ENCODE measurements at places on chromosomes 7 and 10. TPM values are rescaled to one million over a fixed set of nuclear protein-coding genes. Genes with fewer than 3 reads are reported as not detected.
A peak's percentile ranks its signal among the peaks of the same experiment; 100 is the strongest.

GRCh38 chr7:123154231-123154860 is 45.4 kb downstream of the SLC13A1 start:
- peak; percentile 64 for DNase-seq

- no peak for DNase-seq
Observed at GRCh38 chr7:85529831-85530230, 343.0 kb upstream of the SEMA3D start.

GRCh38 chr10:32938554-32939061 is 19.4 kb downstream of the ITGB1 start:
- DNase-seq, result no peak

GRCh38 chr7:106017657-106018056 is 54.6 kb downstream of the CDHR3 start:
- DNase-seq, result no peak

DNA sequence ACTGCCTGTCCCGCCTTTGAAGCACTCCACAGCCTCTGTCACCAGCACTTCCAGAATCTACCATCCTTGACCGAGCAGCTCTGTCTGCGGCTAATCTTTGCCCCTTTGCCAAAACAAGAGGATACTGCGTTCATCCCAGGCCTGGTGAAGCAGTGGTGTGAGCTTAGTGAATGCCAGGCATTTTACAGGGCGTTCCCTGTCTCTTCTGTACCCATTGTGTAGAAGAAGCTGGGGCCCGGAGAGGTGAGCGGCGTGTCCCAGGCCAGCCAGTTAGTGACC is 61.2 kb downstream of the C10orf105 start:
- no peak for DNase-seq

GRCh38 chr10:8455181-8455580 is 400.7 kb downstream of the GATA3 start:
- DNase-seq, result no peak

DNA sequence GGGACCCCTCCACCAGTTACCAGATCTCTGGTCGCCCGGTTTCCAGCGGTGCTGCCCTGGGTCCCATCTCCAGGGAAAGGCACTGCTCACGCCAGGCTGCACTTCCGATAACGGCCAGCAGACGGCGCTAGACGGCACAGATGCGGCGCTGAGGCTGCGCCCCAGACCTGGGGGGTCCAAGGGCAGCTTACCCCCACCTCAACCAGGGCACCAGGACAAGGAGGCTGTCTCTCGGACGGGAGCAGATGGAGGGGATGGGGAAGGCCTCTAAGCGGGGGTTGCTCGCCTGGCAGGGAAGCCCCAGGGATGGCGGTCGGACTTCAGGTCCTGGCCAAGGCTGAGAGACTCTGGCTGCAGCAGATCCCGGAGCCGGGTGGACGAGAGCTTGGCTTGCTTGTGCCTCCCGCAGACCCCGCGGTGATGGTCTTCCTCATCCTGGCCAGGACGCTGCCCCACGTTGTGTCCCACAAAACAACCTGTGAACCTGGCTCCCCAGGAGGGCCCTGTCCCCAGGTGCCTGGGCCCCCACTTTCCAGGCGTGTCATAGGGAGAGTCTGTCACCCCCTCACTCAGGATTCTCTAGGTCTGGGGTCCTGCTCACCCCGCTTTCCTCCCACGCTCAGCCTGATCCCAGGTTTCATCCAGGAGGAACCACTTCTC is 23.9 kb upstream of the ZNF716 start:
- DNase-seq, result no peak

DNA sequence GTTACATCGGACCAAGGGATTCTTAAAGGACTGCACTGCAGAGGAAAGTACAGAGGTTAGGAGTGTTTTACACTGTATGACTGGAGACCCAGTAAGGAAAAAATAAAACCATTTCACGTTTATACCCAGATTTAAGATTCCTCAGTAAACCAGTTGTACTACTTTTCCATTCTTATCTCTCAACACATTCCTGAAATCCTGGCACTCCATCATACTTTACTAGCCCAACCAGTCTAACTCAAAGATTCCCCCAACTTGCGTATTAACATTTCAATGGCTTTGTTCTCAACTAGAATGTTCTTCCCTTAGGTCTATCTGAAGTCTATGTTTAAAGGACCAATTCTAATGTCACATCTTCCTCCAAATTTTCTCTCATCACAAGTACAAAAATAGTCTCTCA is 8.0 kb downstream of the CCDC186 start:
- no peak for DNase-seq

GRCh38 chr7:151794508-151795167 is 82.3 kb downstream of the PRKAG2 start:
- DNase-seq, result no peak

DNA sequence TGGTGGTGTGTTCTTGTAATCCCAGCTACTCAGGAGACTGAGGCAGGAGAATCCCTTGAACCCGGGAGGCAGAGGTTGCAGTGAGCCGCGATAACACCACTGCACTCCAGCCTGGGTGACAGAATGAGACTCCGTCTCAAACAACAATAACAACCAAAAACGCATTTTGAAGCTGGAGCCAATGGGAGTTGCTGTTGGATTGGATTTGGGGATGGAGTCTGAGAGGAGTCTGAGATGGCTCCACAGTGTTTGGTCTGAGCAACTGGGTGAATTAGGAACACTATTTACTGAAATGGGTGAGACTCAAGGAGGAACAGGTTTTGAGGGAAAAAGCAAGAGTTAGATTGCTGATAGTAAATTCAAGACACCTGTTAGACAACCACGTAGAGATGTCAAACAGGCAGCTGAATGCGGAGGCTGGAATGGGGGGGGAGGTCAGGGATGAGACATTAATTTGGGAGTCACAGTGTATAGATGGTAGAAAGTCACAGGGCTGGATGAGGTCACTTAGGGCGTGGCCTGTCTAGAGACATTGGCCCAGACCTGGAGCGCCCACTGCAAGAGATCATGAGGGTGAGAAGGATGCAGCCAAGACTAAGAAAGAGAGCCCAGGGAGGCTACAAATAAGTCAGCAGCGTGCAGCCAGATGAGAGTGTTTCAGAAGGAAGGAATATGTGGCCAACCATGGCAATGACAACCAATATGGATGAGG is 56.4 kb downstream of the CYCS start:
- DNase-seq, result no peak

DNA sequence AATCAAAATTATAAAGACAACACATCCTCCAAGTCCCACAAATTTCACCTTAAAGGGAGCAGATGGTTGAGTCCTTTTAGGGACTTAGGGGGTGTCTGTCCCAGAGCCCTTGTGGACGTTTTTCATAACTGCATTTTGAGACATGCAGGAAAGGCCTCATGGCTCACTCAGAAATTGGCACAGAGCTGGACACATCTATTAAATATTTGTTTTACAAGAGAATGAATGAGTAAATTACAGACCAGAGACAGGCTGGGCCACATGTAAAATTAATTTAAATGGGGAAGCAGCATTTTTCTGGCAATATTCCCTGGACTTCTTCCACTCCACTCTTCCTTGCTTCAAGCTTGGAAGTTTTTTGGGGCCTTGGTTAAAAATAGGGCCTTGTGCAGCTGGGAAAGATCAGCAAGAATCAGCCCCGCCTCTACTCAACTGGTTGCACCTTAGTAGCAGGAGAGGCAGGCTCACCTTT is 20.0 kb downstream of the LAMB1 start:
- DNase-seq, result no peak

GRCh38 chr7:17601921-17602320 is 303.5 kb downstream of the AHR start:
- no peak for DNase-seq

DNA sequence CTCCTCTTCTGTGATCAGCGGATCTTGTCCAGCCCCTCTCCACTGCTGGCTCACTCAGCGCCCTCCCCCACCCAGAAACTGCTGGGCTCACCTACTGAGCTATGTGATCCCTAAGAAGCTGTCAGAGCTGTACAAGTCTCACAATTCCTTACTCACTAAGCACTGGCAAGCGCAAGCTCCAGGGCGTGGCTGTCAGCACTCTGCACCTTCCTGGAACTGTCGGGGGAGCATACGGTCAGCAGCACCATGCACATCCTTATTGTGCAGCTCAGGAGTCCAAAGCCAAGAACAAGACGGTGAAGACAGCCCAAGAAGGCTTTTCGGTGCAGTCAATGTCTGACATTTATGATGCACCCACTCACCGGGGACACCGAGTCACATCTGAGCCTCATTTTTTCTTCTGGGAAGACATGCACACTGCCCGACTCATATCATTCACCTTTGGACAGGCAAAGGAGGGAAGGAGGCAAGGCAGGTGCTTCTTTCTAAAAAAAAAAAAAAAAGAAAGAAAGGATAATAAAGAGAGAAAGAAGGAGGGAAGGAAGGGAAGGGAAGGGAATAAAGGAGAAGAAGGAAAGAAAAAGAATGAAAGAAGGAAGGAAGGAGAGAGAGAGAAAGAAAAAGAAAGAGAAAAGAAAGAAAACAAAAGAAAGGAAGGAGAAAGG is 56.3 kb downstream of the ASB13 start:
- no peak for DNase-seq

- no peak for DNase-seq
Observed at GRCh38 chr7:45125193-45125904, 13.9 kb upstream of the TBRG4 start.

GRCh38 chr7:17584822-17585221 is 286.4 kb downstream of the AHR start:
- no peak for DNase-seq

DNA sequence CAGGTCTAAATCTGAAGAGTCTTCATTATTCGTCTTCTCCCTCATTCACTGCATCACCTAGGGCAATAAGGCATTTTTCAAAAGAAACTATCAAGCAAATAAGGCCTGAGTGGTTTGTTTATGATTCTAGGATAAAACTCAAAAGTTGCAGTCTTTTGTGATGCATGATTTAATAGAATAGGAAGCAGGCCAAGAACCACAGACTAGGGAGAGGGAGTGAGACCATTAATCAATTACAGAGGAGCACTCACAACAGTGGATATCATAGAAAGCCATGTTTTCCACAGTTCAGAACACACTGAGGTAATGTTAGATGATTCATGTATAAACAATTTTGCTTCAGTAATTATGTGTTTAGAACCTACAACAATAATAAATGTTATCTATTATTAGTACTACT is 87.8 kb upstream of the LRRTM3 start:
- DNase-seq, result no peak

HTRA1 gene
- total RNA-seq, result 116 TPM

ASIC3 gene
- 3.3 TPM for total RNA-seq

SEMA3A gene
- 5.2 TPM for total RNA-seq

VWDE gene
- total RNA-seq, result 17.0 TPM

ICA1 gene
- total RNA-seq, result 45.7 TPM

LIPN gene
- total RNA-seq, result not detected

OR2A12 gene
- total RNA-seq, result not detected

EBLN1 gene
- total RNA-seq, result not detected

MCM10 gene
- 0.15 TPM for total RNA-seq
